Stimulated activated CD4-positive, alpha-beta T cell treated with anti-CD3 and anti-CD28 coated beads, Interleukin-1b, Interleukin-23, amount 100 ng/mL, for 24 hours (primary cell): ENCODE measurements at places on chromosomes 5 and 9.

DNA sequence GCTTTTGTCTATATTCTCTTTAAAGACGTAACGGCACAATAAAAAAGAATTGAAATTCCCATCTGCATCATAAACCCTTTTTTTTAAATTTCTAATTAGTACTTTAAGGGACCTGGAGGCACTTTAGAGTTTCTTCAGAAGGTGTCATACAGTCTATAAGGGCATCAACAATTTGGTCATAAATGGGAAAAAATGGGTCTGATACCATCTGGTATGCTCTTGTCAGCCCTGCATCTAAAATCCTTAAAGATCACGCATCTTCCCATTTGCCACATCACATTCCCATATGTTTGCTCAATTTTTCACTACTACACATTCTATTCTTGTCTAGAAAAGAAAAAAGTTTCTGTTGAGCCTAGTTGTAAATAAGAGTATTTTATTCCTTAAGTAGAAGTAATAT lies 53.8 kb downstream of the COX7C start:
- DNase-seq = no peak

GRCh38 chr5:40569546-40570270 lies 110.0 kb upstream of the PTGER4 start:
- no peak for DNase-seq

GRCh38 chr9:91192381-91193086 lies 169.2 kb downstream of the AUH start:
- no peak for DNase-seq

DNA sequence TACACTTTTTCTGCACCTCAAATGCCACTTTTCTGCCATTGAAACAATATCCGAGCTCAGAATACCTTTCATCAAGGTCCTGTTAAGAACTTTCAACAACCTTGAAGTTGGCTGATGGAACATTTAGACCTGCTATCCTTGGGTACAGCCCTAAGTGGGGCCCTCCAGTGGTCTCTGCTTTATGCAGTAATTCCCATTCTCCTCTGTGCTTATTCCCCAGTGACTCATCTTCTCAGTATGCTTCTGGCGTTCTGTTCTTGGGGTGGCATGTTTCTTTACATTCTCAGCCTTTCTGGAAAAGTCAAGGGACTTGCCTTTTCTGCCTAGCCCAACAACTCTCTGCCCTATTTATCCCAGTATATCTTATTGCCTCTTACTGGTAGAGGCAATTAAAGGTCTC lies 7.1 kb downstream of the ANP32B start:
- DNase-seq = no peak

- no peak for DNase-seq
Observed at GRCh38 chr5:111703662-111704061, 53.3 kb downstream of the NREP start.

- DNase-seq = no peak
Observed at GRCh38 chr5:65654713-65655112, 29.9 kb downstream of the SHLD3 start.

GRCh38 chr5:176676361-176676824 lies 29.1 kb downstream of the TSPAN17 start:
- no peak for DNase-seq

- no peak for DNase-seq
Observed at GRCh38 chr5:95988877-95989276, 27.2 kb upstream of the ELL2 start.

DNA sequence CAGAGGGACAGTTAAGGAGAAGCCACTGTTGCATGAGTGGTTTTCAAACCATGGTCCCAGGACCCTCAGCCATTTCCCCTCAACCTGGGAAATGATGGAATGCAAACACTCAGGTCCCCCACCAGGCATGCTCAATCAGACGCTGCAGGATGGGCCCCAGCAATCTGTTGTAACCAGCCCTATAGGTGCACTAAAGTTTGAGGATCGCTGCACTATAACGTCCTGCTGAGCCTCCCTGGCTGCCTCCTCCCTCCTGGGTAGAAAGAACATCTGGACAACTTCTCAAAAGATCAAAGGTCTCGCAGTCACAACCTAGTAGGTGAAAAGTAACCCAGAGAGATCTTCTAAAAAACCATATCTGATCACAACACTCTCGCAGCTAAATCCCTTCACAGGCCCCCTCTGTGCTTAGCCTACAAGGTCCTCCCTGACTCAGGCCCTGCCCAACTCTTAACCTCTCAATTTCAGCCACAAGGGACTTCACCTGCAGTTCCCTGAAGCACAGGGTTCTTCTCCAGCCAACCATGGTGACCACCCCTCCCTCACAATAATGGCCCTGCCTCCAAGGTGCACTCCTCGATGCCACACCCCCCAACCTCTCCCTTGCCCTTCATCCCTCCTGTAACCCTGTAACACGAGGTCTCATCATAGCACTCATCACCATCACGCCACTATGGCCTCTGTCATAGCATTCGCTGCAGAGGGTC lies 3.5 kb downstream of the SHB start:
- DNase-seq = no peak

DNA sequence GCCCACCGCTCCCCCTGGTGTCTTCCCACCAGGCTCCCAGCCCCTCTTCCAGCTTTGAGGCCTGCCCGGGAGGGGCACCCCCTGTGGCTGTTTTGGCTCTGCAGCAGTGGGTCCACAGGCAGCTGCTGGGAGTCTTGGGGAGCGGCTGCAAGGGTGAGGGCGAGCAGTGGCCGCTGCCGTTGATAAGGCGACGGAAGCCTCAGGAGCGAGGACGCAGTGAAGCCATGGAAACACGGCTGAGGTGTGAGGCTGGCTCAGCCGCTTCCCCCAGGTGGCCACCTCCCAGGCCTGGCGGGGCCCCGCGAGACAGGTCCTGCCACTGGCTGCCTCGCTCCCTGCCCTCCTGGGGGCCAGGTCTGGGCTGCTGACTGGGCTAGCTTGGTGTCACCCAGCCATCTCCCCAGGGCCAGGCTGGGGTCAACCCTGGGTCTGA lies 41.5 kb downstream of the CXXC5 start:
- DNase-seq = no peak

DNA sequence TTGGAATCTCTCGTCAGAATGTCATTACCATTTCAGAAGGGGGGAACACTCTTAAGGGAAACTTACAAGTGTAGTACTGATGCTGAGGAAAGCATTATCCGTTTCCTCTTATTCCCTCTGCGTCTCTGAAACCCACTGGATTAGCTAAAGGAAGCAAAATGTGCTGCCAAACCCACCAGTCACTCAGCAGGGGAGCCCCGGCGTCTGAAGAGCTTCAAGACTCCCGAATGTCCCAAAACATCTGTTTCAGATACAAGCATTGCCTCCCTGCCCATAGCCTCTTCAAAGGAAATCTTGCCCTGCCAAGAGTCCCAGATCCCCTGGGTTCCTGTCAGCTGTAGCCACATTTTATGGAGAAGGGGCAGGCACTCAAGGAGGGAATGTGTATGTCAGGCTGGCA lies 1.0 kb upstream of the HCN1 start:
- no peak for DNase-seq

- no peak for DNase-seq
Observed at GRCh38 chr5:120538644-120539043, 74.5 kb downstream of the PRR16 start.

GRCh38 chr9:37390759-37391158 lies 31.7 kb upstream of the GRHPR start:
- no peak for DNase-seq

DNA sequence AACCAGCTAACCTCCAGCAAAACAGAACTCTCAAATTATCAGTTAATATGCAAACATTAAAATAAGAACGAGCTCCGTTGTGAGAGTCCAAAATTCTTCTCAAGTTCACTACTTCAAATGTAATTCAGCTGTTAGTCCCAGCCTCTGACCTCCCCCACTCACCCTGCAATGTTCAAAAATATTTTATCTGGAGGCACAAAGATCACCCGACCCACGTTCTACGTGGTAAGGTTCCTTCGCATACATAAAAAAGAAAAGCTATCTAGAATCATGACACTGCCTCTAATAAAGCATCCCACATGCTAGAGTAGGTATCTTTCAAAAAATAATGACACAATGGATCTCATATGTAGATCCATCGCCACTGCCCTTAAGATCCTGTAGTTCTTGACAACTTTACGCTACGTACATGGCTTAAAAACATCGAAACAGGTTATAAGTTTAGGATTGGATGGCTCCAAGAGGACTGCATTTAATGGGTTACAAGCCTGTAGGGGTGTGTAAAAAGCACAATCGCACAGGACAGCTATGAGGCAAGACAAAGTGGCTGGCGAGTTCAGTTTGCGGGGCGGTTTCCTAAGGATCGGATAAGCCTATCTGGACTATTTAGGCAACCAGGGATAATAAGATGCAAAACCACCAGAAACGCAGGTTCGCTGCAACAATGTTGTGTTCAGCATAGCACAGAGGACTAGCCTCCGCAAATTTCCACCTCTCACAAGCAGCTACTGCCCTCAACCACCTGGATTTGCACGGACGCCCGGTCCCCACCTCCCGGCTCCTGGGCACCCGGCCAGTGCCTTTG lies 969 bp downstream of the CLK4 start:
- DNase-seq = no peak

- DNase-seq = peak; percentile 56
Observed at GRCh38 chr5:149636861-149637246, 55.6 kb downstream of the ARHGEF37 start.

DNA sequence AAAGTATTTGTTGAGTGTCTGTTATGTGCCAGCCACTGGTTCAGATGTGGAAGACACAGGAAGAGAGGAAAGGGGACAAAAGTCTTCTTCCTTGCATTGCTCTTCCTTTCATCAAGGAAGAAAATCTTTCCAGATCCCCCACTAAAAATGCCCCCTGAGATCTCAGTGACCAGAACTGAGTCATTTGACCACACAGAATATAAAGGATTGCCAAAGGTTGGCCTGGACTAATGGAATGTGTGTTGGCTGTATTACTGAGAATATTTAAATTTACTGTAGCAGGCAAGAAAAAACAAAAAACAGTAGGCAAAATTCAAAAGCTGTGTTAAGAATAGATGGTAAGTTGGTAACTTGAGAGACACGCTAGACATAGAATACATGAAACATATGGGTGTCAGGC lies 10.0 kb upstream of the SEPTIN8 start:
- no peak for DNase-seq

DNA sequence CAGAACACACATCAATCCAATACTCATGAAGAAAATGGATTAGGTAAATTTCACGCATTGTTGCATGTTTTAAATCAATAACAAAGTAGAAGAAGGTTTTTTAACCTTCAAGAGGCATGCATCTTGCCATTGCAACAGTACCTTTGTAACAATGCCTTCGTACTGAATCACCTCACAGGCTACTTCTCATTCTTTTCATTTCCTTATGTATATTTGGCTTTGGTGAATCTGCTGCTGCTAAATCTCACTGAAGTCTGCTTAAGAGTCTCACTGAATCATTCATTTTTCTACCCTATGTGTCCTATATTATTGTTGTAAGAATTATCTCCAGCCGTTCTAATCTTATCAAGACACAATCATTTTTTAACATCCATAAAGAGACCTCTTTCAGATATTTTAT lies 152.5 kb downstream of the CDH10 start:
- no peak for DNase-seq
